ENCODE measurements at places on chromosomes 2 and 18. TPM values are rescaled to one million over a fixed set of nuclear protein-coding genes. Genes with fewer than 3 reads are reported as not detected.

The MAP4K3 gene
- 22.2 TPM for total RNA-seq

The RIF1 gene
- total RNA-seq = 34.2 TPM

The NT5DC4 gene
- not detected for total RNA-seq

- no peaks in the 10 kb centered on the region for H3K27me3 ChIP-seq
- H3K36me3 ChIP-seq = no peaks in the 10 kb centered on the region
- DNase-seq = no peak
Measured at GRCh38 chr2:132620115-132620514, 49.9 kb downstream of the LYPD1 start.

DNA sequence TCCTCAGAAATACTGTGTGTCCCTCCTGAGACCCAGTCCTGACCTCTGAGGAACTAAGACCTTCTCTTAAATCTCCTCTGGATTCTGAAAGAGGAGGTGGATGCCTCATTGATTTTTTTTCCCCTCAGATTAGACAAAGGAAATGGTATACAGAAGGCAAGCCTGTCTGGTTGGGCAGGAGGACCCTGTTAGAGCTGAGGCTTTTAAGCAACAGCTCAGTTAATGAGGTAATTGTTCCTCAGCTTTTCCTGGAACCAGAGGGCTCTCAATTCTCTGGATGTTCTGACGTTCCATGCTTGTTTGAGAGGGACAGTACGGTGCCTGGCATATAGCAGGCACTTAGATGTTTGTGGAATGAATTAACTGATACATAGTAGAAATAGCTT is 61.7 kb upstream of the MCFD2 start:
- DNase-seq = no peak
- no peak overlapping the region for H3K4me3 ChIP-seq
- H3K4me1 ChIP-seq = no peaks in the 10 kb centered on the region
- H3K27ac ChIP-seq = no peak overlapping the region
- no peaks in the 10 kb centered on the region for H3K36me3 ChIP-seq

DNA sequence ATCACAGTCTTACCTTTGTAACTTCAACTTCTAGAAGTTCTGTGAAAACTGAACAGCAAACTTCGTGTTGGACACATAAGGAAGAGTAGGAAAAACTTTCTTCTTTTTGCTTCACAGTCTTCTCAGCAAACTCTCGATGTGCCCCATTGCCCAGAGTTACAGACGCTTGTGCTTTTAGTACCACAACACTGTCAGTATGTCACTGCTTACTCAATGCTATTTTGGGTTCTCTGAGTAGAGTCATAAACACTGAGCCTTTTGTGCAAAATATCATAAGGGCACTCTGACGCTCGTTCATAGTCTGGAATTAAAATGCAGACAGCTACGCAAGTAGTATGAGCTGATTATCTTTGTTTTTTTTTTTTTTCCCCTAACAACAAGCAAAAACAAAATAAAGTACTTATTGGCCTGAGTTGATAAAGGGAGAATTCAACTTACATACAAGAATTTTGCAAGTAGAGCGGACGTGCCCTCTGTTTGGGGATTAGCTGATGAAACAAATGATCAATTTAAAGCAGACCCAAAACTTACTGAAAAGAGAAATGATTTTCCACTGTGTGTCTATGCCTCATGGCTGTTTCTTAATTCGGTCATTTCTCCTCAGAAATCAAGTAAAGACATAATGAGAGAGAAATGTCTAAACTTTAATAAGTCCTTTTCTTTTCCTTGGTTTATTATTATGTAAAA is at the start of gene CDH19:
Gene CDH19 (minus strand): TSS at position 150 of the 687 bp plus-strand sequence. CDS start 31,886 bp downstream, outside the sequence.
- H3K4me3 ChIP-seq = no peak within 1 kb of the TSS
- no peak within 1 kb of the TSS for H3K27ac ChIP-seq
- no peaks in the 10 kb centered on the region for H3K4me1 ChIP-seq
- no peaks in the 10 kb centered on the region for H3K27me3 ChIP-seq

DNA sequence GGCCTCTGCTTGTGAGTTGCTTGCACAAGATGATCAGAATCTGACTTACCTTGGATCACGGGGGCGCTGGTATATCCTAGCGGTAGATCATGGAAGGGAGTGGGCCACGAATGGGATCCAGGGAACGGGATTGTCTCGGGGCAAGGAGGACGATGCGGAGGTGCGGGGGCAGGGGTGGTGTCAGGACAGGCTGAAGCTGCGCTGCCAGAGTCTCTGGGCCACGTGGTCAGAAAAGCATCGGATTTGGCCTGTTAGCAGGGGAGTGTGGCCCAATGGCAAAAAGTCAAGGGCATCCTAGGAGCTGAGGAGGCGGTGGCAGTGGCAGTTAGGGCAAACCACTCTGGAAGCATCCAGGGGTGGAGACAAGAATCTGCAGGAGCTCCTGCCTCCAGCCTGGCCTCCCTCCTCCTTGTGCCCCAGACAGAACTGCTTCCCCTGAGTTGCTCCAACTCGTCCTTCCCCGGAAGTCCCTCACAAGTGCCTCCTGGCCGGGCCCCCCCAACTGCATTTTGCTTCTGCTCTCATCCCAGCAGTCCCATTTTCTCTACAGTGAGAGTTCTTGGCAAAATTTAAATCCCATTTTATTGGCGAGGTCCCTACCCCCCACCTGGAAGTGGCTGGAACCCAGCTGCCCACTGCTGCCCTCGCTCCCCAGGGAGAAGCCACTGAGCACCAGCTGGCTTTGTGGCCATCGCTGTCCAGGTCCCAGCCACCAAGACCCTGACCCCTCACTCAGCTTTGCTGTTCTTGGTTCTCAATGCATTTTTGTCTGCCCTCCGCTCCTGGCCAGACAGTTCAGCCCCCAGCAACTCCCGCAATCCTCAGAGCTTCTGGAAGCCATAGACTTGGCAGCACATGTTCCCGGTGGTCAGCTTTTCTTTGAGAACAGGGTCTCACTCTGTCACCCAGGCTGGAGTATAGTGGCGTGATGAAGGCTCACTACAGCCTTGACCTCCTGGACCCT is 5.6 kb upstream of the CCDC74B start:
- H3K27me3 ChIP-seq = no peaks in the 10 kb centered on the region
- H3K4me3 ChIP-seq = no peak overlapping the region
- H3K36me3 ChIP-seq = no peaks in the 10 kb centered on the region

- H3K36me3 ChIP-seq = no peaks in the 10 kb centered on the region
- no peak overlapping the region for H3K27ac ChIP-seq
- no peaks in the 10 kb centered on the region for H3K4me1 ChIP-seq
- H3K27me3 ChIP-seq = no peaks in the 10 kb centered on the region
Measured at GRCh38 chr2:235135990-235136561, 184.3 kb downstream of the SH3BP4 start.

DNA sequence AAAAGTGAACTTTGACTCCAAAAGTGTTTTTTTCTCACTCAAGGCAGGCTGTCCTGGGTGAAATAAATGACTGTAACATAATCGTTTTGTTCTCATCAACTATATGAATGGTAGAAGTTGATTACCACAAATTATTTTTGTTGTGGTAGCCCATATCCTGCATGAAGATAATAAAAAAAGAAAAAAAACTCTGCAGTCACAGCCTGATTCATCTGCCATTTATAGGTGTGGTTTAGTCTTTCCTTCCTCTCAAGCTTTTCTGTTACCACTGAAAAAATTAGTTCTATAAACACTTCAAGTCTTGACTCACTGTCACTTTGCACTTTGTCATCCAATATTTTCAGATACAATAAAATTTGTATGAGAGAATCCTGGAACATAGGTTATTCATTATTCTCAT is 522.0 kb downstream of the PLCL1 start:
- H3K36me3 ChIP-seq = no peaks in the 10 kb centered on the region
- H3K4me1 ChIP-seq = no peaks in the 10 kb centered on the region
- H3K27ac ChIP-seq = peak overlapping the region; percentile 35

- no peaks in the 10 kb centered on the region for H3K36me3 ChIP-seq
- no peak overlapping the region for H3K4me3 ChIP-seq
- H3K27ac ChIP-seq = no peak overlapping the region
- no peak for DNase-seq
- H3K27me3 ChIP-seq = no peaks in the 10 kb centered on the region
Measured at GRCh38 chr18:38900031-38900430, 1334.4 kb upstream of the CELF4 start.

GRCh38 chr2:215557701-215558100 is 121.8 kb upstream of the FN1 start:
- H3K27ac ChIP-seq = no peak overlapping the region
- no peak for DNase-seq
- H3K4me3 ChIP-seq = no peak overlapping the region
- H3K27me3 ChIP-seq = no peaks in the 10 kb centered on the region
- no peaks in the 10 kb centered on the region for H3K4me1 ChIP-seq

DNA sequence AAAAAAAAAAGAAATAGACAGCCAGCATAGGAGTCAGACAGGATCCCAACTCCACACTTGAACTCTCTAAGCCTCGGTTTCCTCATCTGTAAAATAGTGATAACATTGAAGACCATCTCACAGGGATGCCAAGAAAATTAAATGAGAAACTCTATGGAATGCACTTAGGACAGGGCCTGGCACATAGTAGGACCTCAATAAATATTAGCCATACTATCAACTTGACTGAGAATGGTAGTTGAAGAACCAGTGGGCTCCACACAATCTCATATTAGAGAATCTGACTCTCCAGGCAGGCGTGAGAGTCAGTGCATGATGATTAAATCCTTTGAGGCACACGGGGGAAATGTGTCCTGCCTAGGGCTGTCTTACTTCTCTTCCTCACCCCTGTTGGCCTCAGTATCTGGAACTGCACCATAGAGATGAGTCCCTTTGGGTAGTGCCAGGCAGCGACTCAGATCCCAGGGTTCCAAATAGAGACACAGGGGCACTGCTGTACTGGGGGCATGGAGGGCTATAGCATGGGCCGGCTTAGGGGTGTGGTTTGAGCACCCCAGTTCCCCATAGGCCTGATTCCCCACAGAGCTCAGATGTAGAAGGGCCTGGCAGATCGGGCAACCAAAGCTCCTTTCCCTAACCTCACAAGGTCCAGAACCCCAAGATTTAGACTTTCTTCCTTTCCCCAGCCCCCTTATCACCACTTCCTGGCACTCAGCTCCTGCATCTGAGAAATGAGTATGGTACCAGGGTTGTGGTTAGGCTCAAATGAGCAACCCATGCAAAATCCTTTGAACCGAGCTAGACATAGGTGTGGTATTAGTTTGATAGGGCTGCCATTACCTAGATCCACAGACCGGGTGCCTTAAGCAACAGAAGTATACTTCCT is 51.3 kb upstream of the CAB39 start:
- H3K27me3 ChIP-seq = no peaks in the 10 kb centered on the region
- H3K36me3 ChIP-seq = no peaks in the 10 kb centered on the region
- peak overlapping the region; percentile 16 for H3K27ac ChIP-seq
- no peak for DNase-seq

GRCh38 chr2:239667431-239667985 is 266.7 kb upstream of the HDAC4 start:
- no peaks in the 10 kb centered on the region for H3K27me3 ChIP-seq
- no peak for DNase-seq
- H3K27ac ChIP-seq = no peak overlapping the region
